NCI-H1417 (cell line): ENCODE measurements at places on chromosomes 1 and 21.

DNA sequence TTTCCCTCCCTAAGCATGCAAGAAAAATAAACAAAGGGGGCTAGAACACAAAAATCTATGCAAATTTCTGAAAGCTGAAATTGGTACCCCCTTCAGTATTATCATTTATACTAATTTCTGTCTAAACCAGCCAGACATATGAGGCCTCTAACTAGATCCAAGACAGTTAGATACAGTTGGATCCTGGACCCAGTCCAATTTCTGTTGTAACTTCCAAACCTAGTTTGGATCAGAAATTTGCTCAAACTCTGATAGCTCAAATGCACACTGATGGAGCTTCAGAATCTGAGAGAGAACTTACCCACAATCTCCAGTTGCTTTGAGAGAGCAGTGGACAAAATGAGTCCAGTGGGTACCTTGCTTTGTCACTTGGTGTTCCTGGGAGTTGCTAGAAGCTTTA lies 11.9 kb downstream of the CEP350 start:
- no peak for DNase-seq

GRCh38 chr1:27299385-27300271 lies 22.3 kb upstream of the TMEM222 start:
- peak; percentile 16 for DNase-seq

GRCh38 chr21:28112511-28112910 lies 880.2 kb downstream of the LTN1 start:
- DNase-seq: no peak

DNA sequence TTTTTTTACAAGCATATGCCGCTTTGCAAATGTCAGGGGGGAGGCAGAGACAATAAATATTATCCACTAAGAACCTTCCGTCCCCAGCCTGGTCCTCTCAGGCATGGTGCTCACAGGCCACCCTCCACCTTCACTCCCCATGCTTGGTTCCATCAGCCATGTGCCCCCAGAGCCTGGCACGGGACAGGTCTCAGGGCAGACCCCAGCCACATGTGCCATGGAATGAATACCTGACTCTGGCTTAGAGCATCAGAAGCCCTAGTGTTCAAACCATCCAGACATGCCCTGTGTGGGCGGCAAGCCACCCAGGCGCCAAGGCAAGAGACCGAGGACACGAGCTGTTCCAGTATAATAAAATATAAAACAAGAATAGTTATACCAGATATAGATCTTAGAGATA lies 5.4 kb downstream of the LSS start:
- DNase-seq: no peak

- DNase-seq: no peak
Observed at GRCh38 chr1:247857985-247858619, 1.1 kb downstream of the TRIM58 start.

DNA sequence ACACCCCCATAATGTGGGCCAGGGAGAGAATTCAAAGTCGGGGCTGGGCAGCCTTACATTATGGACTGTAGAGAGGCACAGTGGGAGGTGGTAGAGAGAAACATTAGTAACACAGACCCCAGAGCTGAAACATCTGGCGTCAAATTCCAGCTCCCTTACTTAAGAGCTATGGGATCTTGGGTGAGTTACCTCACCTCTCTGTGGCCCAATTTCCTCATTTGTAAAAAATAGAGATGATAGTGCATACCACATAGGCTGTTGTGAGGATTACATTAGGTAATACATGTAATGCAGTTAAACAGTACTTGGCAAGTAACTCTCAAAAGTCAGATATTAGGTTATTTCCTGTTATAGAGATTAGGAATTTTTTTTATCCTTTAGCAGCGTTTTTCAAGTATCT lies 160.5 kb upstream of the KIAA0040 start:
- DNase-seq: no peak

- no peak for DNase-seq
Observed at GRCh38 chr1:209012443-209013196, 570.9 kb upstream of the CAMK1G start.

DNA sequence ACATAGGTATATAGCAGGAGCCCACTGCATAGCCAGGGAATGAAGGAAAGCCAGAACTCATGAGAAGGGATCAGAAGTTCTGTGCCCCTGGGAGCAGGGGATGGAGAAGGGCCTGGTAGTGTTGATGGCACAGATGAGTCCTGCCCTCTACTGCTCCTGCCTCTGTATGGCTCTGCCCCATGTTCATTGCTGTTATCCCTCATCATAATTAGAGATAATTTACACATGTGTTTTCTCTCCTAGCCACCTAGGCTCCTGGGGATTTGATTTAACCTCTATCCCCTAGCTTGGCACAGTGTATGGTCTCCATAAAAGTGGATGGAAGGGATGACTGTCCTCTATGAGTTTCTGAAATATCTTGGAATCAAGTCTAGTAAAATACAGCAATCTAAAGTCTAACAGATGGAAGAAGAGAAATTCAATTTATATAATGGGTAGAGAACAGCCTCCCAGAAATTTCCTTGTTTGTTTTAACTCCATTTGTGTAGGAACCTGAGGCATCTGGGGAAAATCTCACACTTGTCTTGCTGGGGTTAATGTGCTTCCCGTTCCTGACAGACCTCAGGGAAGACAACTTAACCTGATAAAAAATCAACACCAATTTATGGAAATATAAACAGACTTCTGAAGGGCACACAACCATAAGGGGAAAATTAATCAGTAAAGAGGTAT lies 393.8 kb downstream of the HHAT start:
- DNase-seq: no peak

- DNase-seq: no peak
Observed at GRCh38 chr1:164498792-164499191, 60.2 kb upstream of the PBX1 start.

DNA sequence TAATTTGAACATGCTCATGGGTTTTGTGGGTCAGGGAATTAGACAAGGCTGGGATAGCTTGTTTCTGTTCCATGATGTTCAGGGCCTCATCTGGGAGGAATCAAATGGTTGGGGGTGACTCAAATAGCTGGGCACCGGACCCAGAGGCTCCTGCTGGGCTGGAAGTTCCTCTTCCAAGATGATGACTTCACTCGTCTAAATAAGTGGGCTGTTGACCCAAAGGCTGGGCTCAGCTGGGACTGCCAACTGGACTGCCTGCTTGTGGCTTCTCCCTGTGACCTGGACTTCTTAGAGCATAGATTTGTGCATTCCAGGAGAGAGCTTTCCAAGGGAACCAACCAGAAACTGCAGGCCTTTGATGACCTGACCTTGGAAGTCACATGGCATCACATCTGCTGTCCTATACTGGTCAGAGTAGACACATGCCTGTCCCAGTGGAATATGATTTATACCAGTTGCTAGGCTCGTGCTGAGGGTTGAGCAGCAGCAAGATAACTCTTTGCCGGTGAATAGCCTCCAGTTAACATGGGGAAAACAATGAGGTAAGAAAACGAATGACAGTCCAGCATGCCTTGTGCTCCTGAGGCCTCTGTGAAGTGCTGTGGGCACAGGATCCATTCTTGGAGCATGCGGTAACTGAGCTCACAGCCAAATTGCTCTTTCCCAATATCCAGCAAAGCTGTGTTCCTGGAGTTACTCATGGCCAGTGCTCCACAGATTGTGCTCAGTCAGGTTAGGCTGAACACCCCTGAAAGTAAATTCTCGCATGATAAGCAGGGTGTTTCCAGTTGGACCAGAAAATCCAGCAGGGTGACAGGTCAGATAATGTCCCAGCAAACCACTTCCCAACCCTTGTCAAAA lies 272.9 kb upstream of the TMEM51 start:
- no peak for DNase-seq

- DNase-seq: no peak
Observed at GRCh38 chr1:156025876-156026275, 5.1 kb upstream of the SSR2 start.

- DNase-seq: no peak
Observed at GRCh38 chr1:165356876-165357275, 361 bp upstream of the LMX1A start.

GRCh38 chr1:34369701-34370455 lies 193.2 kb downstream of the C1orf94 start:
- DNase-seq: no peak

- DNase-seq: no peak
Observed at GRCh38 chr1:102084771-102085535, 88.2 kb upstream of the OLFM3 start.

DNA sequence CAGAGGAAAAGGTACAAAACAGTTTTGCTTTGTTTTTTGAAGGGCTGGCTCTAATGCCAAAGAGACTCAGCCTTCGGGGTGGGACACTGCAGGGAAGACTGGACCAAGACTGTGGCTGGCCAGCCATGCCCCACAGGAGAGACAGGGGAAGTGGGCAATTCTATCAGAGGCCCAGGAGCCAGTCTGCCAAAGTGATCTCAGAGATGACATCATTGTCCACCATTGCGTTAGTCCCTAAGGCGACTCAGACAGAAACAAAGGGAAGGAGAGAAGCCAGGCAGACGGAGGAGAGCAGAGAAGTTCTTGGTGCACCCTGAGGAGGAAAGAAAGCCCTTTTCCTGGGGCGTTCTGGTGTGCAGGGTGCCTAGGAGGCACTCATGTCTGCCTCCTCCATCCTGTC lies 26.4 kb downstream of the OPTC start:
- no peak for DNase-seq

- no peak for DNase-seq
Observed at GRCh38 chr1:207026104-207026534, 6.4 kb downstream of the C1orf116 start.

DNA sequence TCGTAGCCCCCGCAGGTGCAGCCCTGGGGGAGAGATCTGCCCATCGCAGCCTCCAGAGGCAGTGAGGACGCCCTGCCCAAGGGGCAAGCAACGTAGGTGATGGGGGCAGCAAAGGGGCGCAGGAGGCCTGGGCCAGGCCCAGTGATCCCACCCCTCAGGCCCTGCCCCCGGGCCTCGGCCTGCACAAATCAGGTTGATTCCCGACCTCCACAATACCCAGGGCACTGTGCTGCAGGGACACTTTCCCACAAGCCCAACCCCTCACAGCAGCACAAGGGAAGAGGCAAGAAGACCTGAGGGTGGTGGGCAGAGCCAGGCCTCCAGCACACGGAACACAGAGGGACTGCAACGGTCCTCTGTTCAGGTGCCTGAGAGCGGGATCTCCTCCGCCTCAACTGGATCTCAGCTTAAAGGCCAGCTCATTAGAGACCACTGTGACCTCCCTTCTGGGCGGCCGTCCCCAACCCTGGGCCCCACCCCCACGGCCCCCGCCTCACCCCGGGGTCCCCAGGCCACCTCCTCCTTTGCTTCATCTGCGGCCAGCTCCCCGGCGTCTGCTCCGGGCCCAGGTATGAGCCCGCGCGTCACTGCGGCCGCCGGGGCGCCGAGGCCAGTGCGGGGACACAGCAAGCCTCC lies 812 bp upstream of the ARF1 start:
- peak; percentile 63 for DNase-seq

DNA sequence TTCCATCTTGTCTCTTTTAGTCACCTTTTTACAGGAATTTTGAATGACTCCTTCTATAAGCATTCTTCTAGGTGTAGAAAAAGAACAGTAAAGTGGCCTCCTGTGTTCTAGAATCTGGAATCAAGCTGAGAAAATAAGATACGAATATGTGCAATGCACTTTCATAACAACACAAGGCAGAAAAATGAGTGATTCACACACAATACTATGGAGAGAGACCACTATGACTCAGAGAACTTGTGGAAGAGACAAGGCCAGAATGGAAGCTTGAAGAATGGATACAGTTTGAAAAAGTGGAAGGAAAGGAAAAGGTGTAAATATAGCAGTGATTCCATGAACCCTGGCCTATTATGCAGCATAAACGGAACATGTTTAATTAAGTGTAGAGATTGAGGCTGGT lies 57.1 kb upstream of the SAMSN1 start:
- no peak for DNase-seq

DNA sequence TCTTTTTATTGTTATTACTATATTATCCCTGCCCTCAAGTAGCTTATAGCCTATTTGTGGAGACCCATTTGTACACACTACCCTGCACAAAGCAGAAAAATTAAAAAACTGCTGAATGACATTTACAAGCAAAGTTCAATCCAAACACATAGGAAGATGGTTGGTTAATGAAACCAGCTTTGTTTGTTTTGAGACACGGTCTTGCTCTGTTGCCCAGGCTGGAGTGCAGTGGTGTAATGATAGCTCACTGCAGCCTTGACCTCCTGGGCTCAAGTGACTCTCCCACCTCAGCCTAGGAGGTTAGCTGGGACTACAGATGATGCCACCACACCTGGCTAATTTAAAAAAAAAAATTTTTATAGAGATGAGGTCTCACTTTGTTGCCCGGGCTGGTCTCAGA lies 31.6 kb downstream of the TGFB2 start:
- DNase-seq: no peak

DNA sequence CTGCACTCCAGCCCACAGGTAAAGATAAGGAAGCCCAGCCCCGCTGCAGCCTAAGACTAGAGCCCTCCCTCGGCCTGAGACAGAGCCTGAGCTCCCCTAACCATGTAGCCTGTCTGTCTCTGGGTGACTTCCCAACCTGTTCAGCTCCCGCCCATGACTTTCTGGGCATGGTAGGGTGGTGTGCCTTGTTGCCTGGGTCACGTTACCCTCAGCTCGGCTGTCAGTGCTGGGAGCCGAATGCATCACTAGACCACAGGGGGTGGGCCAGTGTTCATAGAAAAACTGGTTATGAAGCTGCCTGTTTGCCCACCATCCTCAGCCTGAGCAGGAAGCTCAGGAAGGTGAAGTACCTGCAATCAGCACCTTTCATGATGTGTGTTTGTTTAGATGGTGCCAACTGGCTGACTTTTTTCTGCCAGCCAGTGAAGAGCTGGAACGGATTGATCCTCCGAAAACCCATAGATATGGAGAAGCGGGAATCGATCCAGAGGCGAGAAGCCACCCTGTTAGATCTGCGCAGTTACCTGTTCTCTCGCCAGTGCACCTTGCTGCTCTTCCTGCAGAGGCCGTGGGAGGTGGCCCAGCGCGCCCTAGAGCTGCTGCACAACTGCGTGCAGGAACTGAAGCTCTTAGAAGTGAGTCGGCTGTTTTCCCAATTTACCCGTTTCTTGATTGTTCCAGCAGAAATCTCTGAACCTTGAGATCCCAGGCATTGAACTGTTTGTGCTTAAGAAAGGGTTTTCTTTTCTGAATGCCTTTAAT lies 43.9 kb upstream of the PWP2 start:
- DNase-seq: no peak

DNA sequence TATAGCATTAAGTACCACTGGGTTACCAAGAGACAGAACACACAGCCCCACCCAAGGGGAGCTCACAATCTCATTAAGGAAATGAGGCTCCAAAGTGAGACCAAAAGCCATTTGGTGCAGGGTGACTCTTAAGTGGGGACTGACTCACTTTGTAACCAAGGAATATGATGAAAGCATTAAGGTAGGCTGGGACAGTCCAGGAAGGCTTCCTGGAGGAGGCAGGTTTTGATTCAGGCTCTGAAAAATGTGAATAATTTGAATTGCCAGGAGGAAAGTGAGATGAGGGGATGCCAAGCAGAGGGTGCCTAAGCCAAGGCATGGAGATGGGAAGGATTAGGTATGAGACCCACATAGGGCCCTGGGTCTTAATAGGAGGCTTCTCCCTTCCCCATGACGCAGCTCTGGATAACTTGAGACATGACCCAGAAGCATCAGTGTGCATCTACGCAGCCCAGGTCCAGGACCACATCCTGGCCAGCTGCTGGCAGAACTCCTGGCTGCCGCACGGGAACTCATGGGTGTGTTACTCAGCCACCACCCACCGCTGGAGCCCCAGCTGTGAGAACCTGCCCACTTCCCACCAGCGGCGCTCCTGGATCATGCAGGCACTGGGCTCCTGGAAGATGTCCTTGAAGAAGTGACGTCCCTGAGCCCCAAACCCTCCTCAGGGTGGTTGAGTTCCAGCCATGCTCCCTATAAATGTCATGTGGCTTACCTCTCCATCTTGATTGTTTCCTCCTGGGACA lies 5.9 kb upstream of the TTC4 start:
- no peak for DNase-seq
